ENCODE measurements at places on chromosomes 4 and X. TPM values are rescaled to one million over a fixed set of nuclear protein-coding genes. Genes with fewer than 3 reads are reported as not detected.

- DNase-seq, result no peak
Observed at GRCh38 chr4:52939325-52939724, 77.2 kb downstream of the RASL11B start.

DNA sequence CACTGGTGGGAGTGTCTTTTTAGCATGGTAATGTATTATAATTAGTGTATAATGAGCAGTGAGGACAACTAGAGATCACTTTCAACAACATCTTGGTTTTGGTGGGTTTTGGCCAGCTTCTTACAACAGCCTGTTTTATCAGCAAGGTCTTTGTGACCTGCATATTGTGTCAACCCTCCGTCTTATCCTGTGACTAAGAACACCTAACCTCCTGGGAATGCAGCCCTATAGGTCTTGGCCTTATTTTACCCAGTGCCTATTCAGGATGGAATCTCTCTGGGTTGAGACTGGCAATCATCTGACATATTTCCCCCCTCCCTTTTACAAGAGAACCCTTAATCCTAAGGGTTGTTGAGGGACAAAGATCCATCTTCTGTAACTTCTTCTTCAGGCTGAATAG is 21.9 kb upstream of the ADH4 start:
- no peak for DNase-seq

DNA sequence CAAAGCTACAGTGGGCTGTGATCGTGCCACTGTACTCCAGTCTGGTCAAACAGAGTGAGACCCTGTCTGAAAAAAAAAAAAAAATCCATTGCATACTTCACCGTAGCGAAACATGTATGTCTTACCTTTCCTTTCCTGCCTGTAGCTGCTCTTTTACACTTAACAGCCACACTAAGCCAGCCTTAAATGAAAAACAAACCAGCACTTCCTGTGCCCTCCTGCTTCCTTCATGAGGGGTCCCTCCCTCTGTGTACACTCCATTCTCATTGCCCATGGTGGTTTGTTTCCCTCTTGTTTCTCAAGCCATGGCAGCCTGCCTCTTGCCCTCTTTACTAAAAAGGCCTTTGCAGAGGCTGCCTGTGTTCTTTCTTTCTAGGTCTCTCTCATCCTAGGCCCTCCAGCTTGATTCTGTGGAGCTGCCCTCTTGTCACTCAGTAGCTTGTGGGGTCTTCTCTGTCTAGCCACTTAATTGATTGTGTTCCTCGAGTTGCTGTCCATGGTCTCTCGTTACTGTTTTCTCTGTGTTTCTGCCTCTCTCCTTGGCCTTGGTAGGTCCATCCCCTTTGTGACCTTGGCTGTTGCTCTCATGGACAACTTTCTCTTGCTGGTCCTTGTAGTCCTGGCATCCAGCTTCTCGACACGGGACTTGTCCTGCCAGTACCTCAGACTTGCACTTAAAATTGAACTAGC is 52.1 kb upstream of the MSANTD1 start:
- DNase-seq, result no peak

DNA sequence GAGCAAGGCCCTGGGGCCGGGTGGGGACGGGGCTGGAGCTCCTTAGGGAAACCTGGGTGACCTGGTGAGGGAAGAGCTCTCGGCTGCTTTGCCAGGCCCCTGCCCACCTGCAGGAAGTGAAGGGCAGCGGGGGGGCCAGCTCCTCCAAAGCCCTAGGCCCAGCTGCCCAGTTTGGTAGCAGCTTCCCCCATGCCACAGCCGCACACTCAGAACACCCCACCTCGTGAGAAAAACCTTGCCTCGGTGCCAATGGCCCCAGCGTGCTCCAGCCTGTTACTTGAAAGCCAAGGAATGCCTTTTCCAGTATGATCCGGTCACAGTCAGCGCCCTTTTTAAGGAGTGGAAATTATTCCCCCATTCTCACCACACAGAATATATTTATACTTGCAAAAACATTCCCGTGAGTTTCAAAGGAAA is 38.3 kb downstream of the ACOX3 start:
- no peak for DNase-seq

GRCh38 chr4:79047316-79047715 is 108.1 kb upstream of the PAQR3 start:
- no peak for DNase-seq

DNA sequence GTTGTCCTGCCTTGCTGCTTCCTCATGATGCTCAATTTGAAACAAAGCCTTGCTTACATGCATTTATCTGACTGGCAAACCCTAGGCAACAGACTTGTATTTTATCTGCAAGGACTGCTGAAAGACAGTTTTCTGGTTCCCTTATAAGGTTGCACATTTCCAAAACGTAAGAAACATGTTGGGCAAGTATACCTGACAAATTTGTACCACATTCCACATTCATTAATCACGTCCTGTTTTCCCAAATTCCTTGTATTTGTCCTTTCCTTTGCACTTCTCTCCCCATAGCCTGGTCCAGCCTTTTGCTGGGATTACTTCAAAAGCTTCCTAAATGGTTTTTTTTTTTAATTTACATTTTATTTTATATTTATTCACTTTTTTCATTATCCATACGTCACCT is 310.1 kb downstream of the PPP3CA start:
- no peak for DNase-seq

DNA sequence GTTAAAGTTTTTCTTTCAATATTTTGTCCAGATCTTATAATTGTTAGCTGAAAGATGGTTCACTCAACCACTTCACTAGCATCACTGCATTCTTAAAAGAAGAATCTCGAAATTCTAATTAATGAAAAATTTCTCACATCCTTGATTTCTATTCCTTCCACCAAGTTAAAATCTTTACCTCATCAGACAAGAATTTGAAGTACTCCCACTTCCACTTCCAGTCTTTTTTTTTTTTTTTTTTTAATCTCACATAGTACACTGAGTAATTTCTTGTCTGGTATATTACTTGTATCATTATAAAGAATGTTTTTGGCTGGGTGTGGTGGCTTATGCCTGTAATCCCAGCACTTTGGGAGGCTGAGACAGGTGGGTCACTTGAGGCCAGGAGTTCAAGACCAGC is 73.2 kb downstream of the FBXW7 start:
- peak; percentile 49 for DNase-seq

DNA sequence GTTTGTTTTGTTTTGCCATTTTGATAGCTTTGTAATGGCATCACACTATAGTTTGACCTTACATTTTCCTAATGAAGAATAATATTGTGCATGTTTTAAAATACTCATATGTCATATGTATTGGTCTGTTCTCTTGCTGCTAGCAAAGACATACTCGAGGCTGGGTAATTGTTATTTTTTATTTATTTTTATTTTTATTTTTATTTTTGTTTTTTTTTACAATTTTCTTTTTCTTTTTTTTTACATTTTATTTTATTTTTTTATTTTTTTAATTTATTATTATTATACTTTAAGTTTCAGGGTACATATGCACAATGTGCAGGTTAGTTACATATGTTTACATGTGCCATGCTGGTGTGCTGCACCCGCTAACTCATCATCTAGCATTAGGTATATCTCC is 104.6 kb upstream of the GRID2 start:
- no peak for DNase-seq

COL25A1 gene
- total RNA-seq, result 10.5 TPM

DNA sequence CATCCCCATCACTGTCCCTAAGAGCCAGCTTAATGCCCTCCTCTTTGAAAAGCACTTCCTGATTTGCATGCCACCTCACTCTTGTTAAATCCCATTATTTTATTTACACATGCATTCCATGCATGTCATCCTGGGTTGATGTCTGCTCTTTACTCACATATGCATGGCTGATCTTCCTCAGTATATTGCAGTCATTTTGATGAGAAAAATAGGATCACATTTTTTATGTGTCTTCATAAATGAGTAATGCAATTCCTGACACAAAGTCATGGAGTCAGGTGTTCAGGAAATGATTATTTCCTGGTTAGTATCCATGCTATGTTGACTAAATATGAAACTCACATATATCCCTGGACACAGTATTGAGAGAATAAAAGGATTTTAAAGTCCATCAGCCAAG is 204.7 kb downstream of the SLIT2 start:
- DNase-seq, result no peak

BEX1 gene
- 16.6 TPM for total RNA-seq

- no peak for DNase-seq
Observed at GRCh38 chr4:95092766-95093165, 335.0 kb downstream of the BMPR1B start.

DNA sequence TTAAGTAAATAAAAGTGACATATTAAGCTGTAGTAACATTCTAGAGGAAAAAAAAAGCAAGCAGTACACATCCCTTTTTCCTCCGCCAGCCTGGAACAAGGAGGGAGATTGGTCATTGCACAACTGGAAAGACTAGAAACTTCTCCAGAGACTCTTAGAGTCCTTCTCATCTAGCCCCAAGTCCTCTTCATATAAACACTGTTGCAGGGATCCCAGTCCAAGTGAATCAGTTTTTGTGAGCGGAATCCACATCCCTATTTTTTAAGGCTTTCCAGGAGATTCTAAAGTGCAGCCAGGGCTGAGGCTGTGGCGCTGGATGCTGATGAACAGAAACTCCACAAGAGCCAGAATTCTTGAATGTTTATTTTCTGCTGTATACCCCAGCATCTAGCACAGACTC is 23.8 kb downstream of the REELD1 start:
- no peak for DNase-seq

DNA sequence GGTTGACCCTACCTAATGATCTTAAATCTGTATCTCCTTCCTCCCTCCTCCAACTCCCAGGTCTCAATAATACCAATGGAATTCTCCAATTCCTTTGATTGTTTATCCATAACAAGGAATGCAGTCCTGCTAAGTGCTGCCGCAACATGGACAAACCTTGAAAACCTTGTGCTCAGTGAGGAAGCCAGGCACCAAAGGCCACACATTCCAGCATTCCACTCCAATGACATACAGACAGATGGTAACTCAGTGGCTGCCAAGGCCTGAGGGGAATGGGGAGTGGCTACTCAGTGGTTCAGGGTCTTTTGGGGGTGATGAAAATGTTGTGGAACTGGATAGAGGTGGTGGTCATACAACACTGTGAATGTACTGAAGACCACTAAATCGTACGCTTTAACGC is 10.4 kb downstream of the HAUS7 start:
- peak; percentile 82 for DNase-seq

DNA sequence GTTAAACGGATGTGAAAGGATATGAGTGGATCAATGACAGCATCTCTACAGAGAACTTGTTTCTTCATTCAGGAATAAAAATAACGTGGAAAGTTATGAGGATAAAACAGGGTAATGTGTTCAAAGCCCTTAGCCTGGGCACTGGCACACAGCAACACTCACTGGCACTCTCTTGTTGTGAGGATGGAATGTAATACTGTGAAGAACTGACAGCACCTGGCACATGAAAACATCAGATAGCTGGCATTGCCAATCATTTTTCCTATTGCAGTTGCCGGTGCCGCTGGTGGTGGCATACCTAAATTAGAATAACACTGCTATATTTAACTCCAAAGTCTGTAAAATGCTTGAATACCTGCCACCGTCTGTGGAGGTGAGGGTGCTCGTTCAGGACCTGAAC is 1061.2 kb downstream of the DMD start:
- no peak for DNase-seq

- DNase-seq, result no peak
Observed at GRCh38 chrX:38649674-38650647, 88.6 kb downstream of the TSPAN7 start.

FDCSP gene
- total RNA-seq, result not detected

- DNase-seq, result peak; percentile 41
Observed at GRCh38 chr4:147160908-147161513, 215.3 kb upstream of the TTC29 start.

DNA sequence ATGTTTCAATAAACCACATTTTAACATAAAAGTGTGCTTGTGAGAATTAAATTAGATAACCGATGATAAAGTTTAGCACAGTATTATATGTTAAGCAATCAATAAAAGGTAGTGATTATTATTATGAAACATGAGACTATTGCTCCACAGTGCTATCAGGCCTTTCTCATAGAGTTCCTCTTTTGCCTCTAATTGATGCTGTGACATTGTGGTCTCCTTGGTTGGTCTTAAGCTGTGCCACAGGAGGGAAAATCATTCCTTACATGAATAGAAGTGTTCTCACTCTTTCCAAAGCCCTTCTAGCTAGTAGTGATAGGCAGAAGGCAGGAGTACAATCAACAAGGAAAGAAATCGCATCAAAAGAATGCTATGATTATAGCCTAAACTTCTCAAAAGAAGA is 9.2 kb upstream of the PDHA2 start:
- DNase-seq, result no peak

FRG2 gene
- not detected for total RNA-seq

- no peak for DNase-seq
Observed at GRCh38 chr4:472881-473569, 25.9 kb downstream of the ZNF721 start.

VCX2 gene
- total RNA-seq, result not detected

AMBN gene
- not detected for total RNA-seq

ZNF518B gene
- total RNA-seq, result 33.1 TPM

ATP1B4 gene
- total RNA-seq, result not detected

MCTS1 gene
- total RNA-seq, result 36.7 TPM

RNF128 gene
- 17.5 TPM for total RNA-seq

GRCh38 chr4:10983885-10984640 is 299.5 kb upstream of the CLNK start:
- DNase-seq, result no peak

DNA sequence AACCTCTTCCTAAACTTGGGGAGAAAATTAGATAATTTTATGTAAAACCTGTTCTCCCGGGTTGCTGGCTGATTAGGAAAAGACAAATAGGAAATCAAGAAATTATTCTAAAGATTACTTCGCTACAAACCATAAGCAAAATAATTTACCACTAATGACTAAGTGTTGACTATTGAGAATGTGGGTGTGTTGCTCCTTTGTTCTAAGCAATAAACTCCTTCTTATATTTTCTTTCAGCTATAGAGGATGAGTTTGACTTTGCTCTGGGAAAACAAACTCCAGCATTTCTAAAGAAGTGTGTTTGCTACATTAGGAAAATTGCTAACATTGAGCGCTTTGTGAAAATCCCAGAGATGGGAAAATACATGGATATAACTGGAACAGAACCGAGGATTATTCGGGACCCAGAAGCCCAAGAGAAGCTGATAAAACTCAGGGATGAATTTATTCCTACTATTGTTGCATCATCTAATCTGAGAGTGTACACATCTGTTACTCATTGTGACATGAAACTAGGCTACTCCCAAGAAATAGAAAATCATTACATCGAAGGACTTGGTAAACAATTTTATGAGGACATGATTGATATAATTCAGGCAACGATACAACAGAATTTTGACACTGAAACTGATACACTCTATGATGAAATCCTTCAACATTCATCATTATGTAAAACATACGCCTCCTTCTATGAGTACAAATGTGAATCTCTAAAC is 194.2 kb downstream of the NWD2 start:
- DNase-seq, result no peak

DNA sequence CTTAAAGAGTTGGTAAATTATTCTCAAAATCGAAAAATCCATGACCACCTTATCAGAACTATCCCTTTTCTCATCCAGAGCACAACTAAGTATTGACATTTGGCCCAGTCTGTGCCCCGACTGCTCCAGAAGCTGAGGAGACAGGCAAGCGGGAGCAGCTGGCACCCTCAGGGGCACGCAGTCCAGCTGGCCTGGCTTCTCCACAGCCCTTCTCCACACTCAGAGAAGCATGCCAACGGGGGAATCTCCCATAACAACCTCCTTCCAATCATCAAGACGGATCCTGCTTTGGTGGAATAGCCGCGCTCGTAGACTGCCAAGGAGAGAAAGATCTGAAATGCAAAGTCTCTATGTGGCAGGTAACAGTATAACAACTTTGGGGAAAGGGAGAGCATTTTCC is 85.4 kb downstream of the AFAP1 start:
- no peak for DNase-seq

- peak; percentile 78 for DNase-seq
Observed at GRCh38 chr4:76811604-76812412, 86.1 kb downstream of the SOWAHB start.

- DNase-seq, result no peak
Observed at GRCh38 chr4:13184199-13184598, 299.9 kb downstream of the RAB28 start.

All from astrocyte (in vitro differentiated cells and primary cell).